ENCODE measurements at places on chromosomes 1 and 21. TPM values are rescaled to one million over a fixed set of nuclear protein-coding genes. Genes with fewer than 3 reads are reported as not detected.

TINAGL1 gene
- total RNA-seq: 11.2 TPM

PLEKHN1 gene
- total RNA-seq: 1.5 TPM

DNA sequence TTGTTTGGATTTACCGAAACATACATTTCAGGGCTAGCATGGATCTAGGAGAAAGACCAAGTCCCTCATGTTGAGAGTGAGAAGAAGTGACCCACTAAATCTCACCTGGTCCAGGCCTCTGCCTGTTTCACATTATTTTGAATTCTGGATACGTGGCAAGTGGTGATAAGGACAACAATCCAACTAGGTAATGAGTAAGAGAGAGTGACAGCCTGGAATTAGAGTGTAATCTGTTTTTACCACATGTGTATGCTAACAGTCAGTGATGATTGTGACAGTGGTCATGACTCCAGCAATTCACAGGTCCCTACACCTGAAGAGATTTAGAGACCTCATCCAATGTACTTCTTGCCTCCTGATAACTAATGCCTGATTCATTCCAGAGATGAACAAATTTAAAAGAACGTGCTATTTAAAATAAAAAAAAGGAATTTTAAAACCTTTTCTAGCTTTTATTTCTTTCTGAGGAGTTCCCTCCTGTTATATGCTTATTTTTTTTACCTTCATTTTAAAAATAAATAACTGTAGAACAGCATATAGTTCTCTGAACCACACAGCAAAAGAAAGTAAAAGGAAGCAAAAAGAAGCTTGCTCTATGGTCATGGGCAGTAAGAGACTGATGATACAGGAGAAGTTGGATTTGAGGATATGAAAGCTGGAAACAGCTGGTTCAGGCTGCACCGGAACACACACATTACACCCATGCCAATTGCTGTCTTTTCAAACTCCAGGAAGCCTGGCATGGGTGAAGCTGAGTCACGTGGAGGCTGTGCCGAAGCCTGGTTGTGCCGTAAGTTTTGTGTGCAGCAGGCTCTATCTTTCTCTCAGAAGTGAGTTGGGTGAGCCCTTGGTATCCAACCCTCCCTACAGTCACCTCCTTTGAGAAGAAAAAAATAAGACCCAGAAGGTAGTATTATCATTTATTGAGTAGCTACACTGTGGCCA is 14.7 kb downstream of the C1orf116 start:
- DNase-seq: no peak

- DNase-seq: no peak
Measured at GRCh38 chr21:35927262-35927661, 133.1 kb downstream of the SETD4 start.

DNA sequence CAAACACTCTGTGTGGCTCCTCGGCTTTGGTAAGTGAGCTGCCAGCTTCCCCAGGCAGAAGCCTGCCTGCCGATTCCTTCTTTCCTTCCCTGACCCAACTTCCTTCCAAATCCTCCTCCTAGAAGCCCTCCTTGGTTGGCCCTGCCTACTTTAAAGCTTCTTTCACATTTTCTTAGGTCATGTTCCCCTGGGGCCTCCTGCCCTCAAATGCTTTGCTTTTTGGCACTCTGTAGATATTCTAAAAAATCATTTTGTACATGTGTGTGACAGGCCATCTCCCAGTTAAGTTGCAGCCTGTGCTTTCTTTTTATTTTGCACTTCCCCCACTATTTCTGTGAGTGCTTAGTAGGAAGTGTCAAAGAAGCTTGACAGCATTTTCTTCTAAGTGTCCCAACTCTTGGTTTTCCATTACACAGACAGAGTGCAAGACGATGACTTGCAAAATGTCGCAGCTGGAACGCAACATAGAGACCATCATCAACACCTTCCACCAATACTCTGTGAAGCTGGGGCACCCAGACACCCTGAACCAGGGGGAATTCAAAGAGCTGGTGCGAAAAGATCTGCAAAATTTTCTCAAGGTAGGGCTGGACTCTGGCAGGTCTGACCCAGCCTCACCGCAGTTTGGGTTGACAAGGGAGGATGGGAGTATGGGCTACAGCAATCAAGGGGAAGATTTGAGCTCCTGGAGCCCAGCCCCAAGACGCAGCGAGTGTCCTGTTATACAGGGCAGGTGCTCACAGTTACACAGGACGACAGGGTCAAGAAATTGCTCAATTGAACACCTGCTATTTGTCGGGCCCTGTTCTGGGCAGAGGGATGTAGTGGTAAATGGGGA is at the start of gene S100A9:
Gene S100A9 (plus strand): TSS at position 2 of the 838 bp plus-strand sequence. CDS start 430 bp downstream, at position 432.
- no peak for DNase-seq

DNA sequence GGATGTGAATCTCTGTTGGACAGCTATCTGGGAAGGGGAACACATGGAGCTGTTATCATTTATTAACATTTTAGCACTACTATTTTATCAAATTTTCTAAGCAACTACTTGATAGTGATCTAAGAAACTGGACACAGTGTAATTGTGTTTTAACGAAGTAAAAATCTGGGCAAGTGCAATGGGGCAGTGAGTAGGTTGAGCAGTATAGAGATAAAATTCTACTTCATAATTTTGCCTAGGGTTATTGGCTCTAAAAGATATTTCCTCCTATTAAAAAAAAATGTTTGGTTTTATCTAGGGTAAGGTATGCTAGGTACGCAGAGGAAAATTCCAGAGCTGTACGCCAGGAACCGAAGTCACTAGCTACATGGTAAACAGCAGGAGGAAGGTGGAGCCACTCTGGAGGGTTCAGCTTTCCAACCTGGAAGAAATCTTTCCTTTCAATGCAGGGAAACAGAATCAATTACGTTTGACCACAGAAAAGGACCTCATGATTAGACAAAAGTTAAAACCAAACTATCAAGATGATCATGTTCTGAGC is 43.3 kb downstream of the BCAR3 start:
- DNase-seq: no peak

- DNase-seq: no peak
Measured at GRCh38 chr1:50109116-50109515, 396 bp downstream of the ELAVL4 start.

DNA sequence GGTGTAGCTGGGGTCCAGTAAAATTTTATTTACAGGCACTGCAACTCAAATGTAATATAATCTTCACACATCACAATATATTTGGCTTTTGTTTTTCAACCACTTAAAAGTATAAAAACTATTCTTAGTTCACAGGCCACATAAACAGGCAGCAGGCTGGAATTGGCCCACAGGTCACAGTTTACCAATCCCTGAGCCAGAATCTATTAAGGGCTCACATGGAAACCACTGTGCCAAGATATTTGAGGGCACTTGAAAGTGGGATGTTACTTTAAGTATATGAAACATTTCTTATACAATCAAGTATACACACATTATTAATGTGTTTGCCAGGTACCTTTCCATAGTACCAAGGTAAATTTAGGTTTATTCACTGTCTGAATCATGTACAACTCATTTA is 71.9 kb upstream of the PRDX6 start:
- DNase-seq: no peak

- no peak for DNase-seq
Measured at GRCh38 chr21:34715518-34715917, 46.7 kb downstream of the CLIC6 start.

GRCh38 chr1:59375321-59376220 is 78.7 kb downstream of the FGGY start:
- no peak for DNase-seq

DNA sequence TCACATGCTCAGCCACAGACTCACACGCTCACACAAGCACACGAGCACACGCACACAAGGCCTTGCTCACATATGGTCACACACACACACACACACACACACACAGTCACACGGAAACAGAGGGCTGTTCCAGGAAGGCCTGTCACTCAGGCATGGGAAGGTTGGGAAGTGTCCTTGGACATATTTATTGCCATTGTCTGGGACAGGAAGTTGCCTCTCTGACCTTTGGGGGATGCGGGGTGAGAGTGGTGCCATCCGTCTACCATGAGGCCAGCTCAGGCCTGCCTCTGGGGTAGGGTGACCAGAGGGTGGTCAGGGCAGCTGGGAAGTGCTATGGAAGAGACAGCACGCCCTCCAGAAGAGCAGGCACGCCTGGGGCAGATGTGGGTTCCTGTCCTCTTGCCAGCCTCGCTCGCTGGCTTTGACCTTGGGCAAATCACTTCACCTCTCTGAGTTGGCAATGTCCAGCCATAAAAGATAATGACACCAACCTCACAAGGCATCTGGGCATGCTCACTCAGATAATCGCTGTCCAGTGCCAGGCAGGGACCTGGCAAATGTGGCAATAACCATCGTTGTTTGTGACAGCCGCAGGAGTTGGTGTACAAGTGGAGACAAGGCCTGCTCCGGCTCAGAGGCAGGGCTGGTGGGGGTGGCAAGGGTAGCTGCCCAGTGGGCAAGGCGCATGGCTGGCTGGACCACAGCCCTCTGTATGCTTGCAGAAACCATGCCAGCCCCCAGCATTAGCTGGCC is 8.0 kb upstream of the GUCA2A start:
- DNase-seq: no peak

DNA sequence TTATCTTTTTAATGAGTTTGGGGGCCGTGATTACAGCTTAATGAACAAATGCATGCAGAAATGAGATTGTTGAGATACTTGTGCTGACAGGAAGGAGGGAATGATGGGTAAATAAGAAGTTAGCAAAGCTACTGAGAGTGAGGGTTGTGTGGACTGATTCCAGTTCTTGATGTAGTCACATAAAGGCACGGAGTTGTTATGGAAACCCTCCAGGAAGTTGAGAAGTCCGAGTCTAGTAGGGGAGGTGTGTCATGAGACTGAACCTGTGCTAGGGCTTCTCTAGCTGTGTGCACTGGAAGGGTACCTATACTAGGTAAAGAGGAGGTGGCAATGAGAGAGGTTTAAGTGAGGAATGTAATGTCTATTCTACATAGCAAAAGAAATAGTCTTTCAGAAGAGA is 475.7 kb downstream of the USP25 start:
- no peak for DNase-seq
